ENCODE measurements at places on chromosomes 3 and 15.
A peak's percentile ranks its signal among the peaks of the same experiment; 100 is the strongest.

GRCh38 chr3:144301863-144302262, 330.2 kb downstream of the DIPK2A start:
- no peak for DNase-seq

GRCh38 chr15:33158366-33158765, 36.1 kb downstream of the FMN1 start:
- DNase-seq = no peak

GRCh38 chr3:44525060-44525459, 29.9 kb upstream of the ZKSCAN7 start:
- DNase-seq = no peak

DNA sequence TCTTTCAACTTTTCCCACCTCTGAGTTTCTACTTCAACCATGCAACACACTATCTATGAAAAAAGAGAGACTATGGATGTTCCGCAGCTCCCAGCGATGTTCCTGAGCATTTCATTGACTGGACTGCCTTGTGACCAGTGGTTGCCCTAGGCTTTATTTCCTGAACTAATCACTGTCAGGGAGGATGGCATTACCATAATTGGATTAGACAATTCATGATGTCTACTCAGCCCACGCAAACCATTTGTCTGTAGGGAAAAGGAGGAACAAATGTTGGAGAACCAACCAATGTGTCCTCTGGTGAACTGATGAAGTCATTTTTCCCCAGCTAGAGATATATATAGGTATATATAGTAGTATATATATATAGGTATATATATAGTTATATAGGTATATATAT, 229.3 kb upstream of the MCTP2 start:
- no peak for DNase-seq

DNA sequence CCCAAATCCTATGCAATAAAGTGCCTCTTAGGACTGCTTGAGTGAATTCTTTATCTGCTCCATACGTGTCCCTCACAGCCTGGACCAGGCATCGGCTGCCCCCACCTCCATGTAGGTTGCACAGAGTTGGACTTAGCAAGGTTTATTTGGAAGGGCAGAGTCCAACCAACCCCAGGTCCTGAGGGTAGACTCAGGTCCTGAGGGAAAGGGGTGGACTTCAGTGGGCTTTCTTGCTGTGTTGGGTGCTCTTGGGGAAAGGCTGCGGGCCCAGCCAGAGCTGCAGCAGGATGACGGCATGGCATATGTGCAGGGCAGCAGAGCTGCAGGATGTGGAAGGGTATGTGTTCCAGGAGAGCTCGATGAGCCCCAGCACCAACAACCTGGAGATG, 6.5 kb downstream of the ALG3 start:
- no peak for DNase-seq

DNA sequence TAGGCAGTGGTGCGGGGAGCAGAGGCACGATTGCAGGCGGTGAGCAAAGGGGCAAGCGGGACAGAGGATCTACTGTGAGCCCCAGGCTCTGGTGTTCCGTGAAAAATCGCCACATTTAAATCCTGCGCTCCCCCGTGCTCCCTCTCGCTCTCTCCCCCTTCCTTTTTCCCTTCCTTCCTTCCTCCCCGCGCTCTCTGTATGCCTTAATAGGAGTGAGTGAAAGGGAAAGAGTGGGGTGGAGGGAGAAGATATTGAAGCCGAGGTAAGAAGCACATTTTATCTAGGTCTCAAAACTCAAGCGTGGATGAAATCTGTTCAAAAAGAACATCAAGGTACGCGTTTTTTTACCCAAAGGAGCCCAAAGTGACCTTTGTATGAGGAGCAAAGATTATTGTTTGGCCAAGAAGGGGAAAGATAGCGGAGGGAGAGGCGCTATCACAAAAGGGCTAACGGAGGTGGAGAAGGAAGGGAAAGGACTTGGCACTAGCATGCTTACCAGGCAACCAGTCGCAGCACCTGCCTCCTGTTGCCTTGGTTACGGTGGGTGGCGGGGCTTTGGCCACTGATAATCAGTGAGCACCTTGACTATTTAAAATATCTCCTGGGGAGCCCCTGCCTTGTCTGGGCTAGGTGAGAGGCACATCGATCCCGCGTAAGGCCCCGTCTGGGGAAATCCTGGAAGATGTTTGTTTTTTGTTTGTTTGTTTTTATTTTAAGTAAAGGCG, 14.9 kb upstream of the AEN start:
- no peak for DNase-seq

DNA sequence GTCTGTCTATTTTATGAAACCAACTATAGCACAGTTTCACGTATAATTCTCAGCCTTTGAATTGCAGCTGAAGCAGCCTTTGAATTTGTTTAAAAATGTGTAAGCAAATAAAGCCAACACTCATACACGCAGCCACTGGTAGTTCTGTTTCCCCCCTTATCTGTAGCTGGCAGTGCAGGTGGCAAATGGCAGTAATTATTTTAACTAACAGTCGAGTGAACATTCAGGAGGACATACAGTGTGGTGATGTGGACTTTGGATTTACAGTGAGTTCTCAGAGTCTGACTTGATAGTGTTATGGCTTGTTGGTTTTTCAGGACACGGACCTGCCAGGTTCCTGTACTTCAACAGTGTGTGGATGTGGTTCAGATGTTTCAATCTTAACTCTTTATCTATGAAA, 64.0 kb upstream of the SKOR1 start:
- no peak for DNase-seq

- no peak for DNase-seq
Measured at GRCh38 chr3:101939361-101940049, 90.2 kb downstream of the NFKBIZ start.

- DNase-seq = peak; percentile 89
Measured at GRCh38 chr3:129121792-129122411, at the start of gene RAB43. Gene RAB43 (minus strand): TSS chr3:129121804. CDS start chr3:129121489, 315 bp downstream.

DNA sequence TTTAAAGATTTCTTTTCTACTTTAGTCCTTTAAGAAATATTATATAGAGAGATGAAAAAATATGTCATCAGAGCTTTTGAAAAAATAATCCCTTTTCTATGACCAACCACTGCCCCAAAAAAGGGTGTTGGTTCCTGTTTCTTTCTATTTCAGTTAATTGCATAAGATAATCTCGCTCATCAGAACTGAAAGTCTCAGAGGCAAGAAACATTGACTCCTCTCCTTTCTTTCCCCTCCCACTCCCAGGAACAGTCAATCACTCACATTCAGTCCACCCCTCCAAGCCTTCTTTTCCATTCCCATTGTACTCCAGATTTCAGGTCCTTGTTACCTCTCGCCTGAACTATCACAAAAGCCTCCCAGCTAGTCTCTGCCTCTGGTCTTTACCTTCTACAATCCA, 153.7 kb upstream of the ABI3BP start:
- no peak for DNase-seq

- no peak for DNase-seq
Measured at GRCh38 chr3:66449411-66449974, 51.3 kb downstream of the LRIG1 start.

Measured in activated CD4-positive, alpha-beta T cell treated with anti-CD3 and anti-CD28 coated beads for 48 hours (primary cell).